ENCODE measurements at places on chromosomes 11 and 22.

- no peak for DNase-seq
These were observed 12.3 kb downstream of the TBX1 start for GRCh38 chr22:19772673-19773469.

DNA sequence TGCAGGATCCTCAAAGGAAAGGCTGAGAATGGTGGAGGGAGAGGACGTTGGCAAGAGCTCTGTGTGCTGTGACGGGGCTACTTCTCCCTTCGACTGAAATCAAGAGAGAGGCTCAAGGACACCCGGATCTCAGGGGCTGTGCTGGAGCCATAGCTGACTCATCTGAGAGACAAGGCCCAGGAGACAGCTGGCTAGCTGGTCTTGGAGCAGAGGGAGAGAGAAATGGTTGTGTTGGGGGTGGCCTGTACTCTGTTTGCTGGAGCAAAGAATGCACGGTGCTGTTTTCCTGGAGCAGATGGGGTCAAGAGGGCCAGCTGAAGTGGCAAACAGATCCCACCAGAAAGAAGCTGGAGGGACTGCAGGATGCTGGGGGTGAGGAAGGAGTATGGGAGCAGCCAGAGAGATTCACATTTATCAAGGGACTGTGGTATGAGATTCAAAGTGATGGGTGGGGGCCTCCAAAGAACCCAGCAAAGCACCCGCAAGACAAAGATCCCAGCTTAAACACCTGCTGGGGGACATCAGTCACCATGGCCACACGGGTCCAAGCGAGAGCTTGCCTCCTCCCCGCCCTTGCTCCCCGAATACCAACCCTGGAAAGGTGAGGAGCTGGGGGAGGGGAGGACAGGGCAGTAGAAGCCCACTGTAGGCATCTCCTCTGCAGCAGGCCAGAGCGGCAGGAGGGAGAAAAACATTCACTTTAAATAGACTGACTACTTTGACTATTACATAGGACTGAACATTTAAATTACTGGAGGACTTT lies 40.8 kb downstream of the MAP6 start:
- no peak for DNase-seq

DNA sequence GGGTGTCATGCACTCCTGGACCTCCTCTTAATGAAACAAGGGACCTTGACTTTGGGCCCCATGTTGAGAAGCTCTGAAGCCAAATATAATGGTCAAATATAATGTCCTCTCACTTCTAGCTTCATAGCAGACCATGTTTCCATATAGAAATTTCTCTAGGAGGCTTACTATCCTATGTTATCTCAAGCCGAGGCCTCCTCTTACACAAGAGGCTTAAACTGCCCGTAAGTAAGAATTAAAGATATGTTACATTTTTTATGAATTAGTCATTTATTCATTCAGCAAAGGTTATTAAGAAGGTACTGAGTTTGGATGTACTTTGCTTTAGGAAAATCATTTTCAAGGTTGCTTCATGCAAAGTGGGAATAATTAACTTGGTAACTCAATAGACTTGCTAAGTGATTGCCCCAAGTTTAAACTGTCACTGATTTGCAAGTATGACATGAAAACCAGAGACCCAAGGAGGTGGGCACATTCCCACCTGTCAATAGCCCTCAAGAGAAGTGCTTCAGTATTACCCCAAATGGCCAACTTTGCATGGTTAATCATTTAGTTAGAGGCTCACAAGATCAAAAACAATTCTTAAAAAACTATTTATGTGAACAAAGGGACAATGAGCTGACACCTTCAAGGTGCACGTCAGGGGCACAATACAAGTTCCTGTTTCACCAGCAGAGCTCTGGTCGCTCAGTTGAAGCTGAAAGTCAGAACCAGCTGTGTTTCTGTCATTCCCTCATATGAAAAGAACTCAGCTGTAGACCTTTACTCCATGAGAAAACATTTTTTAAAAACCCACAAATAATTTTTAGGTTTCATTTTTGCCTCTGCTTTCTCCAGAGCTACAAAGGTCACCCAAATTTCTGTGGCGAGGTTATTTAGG lies 20.9 kb downstream of the BDNF start:
- DNase-seq, result no peak

GRCh38 chr22:36818010-36818642 lies 1.3 kb upstream of the PVALB start:
- peak; percentile 31 for DNase-seq

DNA sequence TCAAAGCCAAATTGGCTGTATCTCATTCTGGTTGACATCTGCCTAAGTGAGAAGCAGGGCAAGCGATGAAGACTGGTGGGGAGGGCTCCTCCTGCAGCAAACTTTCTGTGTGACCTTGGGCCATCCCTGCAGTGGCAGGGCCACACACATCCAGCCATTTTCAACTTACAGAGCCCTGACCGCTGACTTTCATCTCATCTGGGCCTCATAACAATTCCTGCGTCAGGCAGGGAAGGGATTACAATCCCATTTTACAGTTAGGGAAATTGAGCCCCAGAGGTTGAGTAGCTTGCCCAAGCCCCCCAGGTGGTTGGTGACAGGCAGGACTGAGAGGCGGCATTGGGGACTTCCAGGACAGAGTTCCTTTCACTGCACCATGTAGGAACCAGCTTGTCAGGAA lies 21.9 kb downstream of the TPBGL start:
- DNase-seq, result no peak

- no peak for DNase-seq
These were observed 11.1 kb upstream of the MYH9 start for GRCh38 chr22:36398601-36399471.

- no peak for DNase-seq
These were observed 7.2 kb downstream of the ARHGEF12 start for GRCh38 chr11:120343429-120343828.

DNA sequence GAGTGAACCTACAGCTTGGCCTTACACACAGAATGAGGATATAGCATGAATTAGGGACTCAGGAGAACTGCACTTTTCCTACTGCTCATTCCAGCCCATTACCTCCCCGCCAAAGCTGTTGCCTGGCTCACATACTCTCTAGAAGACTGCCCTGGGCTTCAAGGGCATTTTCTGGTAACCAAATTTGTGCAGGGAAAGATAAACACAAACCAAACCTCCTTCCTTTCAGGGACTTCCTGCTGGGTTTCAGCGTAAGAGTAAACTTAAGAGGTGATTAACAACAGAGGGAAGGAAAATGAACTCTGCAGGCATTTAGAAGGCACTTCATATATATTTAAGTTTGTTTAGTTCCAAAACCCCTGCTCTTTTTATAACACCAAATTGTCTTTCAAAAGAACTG lies 194.9 kb downstream of the SWAP70 start:
- DNase-seq, result no peak

GRCh38 chr11:120925944-120926343 lies 98.0 kb upstream of the TBCEL start:
- DNase-seq, result no peak

GRCh38 chr22:37804881-37805809 lies 2.6 kb upstream of the GCAT start:
- peak; percentile 87 for DNase-seq

DNA sequence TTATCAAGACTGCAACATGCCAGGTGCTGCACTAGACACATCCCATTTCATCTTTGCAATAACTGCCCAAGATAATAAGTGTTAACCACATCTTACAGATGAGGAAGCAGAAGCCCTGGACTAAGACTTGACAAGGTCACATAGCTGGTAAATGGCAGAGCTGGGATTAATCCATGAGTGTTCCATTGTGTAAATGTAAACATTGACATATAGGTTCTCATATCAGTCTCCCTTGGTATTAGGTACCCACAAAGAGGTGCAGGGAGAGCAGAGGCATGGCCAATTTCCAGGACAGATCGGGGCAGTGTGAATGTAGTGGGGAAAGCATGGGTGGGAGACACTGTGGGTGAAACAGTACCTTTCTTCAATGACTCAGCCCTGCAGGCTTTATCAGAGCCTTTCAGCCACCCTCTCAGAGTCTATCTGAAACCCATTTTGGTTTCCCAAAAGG lies 17.9 kb downstream of the MICAL2 start:
- no peak for DNase-seq

DNA sequence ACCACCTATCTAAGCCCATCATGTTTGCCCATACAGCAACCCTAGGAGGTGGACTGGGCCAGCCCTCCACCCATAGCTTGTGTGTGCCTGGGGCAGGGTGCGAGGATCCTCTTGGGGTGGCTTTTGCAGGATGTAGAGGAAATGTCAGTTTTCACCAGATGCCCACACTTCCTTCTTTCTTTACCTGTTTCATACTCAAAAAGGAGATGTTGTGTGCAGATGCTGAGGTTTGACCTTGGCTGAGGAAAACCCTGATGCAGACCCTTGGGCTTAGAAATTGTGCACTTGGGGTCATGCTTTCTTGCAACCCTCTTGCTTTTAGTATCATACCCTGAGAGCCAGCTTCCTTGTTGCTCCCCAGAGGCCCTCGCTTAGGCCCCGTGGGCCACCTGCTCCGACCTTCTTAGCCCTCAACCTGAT lies 2.2 kb downstream of the HTR3A start:
- DNase-seq, result peak; percentile 24

DNA sequence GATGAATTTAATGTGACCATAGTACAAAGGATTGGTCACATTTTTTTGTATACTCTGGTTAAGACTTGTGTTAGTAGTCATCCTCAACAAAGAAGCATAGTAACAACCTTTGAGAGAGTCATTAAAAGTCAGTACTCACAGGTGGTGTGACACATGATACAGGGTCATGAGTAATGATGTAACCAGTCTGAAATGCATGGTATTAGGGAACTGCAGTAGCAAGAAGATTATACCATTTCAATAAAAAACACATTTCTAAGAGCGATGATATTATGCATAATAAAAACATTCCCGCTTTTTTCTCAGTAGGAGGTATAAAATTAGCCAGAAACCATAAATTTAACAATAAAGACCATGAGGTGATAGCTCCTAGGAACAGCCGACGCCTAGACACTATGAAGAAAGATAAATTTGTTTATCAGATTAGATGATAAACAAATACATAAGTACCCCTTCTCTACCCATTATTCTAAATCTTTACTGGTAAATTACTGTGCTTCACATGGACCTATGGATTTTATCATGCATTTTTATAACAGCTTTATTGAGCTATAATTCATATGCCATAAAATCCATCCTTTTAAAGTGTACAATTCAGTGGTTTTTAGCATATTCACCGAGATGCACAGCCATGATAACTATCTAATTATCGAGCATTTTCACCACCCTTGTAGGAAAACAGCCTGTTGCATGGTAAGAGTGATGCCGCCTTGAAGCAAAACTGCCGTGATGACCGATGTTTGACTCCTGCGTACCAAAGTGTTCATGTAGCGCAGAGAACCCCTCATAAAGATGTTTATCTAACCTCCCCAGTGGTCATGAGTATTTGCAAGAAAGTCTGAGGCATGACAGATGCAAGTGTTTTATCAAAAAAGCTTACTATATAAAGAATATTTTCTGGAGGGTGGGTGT lies 41.8 kb downstream of the TMPRSS5 start:
- no peak for DNase-seq

DNA sequence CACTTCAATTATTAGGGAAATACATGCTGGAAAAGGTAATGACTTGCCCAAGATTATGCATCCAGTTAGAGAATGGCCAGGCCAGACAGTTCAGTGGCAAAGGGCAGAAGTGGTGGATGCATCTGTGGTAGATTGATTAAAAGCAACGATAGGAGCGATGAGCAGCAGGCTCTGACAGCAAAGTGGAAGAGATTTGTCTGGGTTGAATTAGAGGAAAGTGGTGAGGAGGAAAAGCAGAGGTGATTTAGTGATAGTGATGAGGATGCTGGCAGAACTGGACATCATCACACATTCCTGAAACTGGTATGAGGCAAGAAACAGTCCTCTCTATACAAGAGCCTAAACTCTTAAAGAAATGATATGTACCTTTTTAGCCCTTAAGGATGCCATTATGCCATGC lies 12.5 kb downstream of the HSD17B12 start:
- no peak for DNase-seq

- DNase-seq, result no peak
These were observed 30.0 kb downstream of the LRRC32 start for GRCh38 chr11:76640501-76640900.

DNA sequence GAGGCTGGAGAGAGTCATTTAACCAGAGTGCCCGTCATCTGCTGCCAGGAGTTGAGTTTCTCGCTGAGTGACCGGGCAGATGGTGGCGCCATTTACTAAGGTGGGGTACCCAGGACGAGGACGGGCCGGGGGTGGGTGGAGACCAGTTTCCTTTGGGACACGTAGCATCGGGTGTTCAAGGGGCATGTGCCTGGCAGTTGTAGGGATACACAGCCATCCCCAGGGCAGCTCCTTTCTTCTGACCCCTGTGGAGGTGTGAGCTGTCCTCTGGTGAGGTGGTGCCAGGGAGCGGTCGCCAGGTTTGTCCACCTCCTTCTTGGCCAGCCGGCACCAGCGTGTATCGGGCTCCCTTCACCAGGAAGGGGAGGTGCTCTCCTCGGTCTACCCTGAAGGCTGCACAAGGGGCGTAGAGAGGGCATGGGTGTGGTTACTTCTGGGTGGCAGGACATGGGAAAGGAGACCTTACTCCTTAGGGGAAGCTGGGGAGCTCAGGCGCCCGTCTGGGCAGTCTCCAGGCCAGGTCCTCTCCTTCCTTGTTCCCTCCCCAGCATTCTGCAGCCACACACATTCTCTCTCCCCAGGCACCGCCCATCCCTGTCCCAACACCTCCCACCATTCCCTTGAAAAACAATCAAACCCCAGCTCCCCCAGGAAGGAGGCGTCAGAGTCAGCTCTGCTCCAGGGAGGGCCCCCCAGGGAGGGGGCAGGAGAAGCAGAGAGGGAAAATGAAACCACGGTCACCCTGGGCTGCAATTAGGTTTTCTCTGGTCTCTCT lies 10.3 kb upstream of the MB start:
- peak; percentile 80 for DNase-seq

GRCh38 chr11:128496692-128497060 lies 90.7 kb downstream of the ETS1 start:
- no peak for DNase-seq

- DNase-seq, result peak; percentile 27
These were observed 101.6 kb upstream of the B3GAT1 start for GRCh38 chr11:134513585-134514120.

- no peak for DNase-seq
These were observed 43.4 kb downstream of the PDHX start for GRCh38 chr11:34959770-34960169.

- no peak for DNase-seq
These were observed 30.8 kb downstream of the UBE2L3 start for GRCh38 chr22:21598302-21598701.

DNA sequence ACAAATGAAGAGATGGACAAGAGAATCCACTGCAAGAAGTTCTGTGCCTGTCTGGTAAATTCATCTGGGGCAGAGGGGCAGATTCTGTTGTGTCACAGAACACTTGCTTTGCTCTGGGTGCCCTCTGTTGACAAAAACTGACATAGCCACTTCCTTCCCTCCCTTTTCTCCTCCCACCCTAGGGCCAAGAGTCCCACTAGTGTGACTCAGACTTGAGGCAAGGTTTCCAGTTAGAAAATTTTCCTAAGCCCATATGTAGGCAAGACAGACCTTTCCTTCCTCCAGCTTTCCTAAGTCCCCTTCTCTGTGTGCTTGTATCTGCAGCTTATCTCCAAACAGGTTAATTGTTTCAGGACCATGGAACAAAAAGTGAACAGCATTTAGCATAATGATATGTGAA lies 106.8 kb downstream of the RBFOX2 start:
- DNase-seq, result no peak

GRCh38 chr11:16361108-16361865 lies 4.9 kb upstream of the SOX6 start:
- no peak for DNase-seq
